Astrocyte of the spinal cord (primary cell): ENCODE measurements at places on chromosomes 6 and 20.

- DNase-seq = peak; percentile 54
These were observed 68.6 kb downstream of the ZDHHC14 start for GRCh38 chr6:157449610-157450009.

DNA sequence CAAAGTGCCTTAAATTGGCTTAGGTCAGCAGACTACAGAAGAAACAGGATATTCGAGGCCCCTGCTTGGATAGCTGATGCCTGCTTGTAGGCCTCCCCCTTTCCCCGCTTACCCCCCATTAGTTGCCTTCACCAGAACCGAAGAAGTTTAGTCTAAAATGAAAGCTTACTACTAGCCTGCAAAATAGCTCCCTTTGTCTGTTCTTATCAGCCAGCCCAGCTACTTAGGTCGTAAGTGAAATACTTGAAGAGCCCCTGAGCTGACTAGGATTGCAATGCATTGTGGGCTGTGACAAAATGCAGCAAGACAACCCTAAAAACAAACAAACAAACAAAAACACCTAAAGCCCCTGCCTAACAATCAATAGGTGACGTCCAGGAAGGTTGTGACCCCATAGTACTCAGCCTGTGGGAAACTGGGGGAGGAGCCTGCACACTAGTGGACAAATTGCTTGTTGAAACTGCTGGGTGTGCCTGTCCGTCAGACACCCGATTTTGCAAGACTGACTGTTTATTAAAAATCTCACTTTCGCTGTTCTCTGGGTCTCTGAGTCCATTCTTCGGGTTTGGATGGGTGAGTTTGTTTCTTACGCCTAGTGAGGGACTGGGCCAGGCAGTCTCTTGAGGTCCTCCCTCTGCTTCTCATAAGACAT is 105.0 kb upstream of the DUSP22 start:
- no peak for DNase-seq

DNA sequence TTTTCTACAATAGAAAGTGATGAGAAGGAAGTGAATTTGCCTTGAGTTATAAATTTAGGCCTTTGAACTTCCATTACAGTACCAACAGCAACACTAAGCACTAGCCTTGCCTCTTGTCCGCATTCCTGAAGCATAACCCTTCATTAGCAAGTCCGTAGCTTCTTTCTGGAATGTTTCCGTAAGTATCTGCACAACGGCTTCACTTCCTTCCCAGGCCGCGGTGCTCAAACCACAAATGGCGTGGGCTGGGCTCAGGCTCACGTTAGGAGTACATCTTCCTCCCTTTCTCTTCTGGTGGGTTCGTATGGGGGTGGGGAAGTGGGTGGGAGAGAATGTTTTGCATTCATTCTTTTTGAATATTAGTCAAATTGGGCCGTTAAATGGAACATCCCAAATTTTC is 193.8 kb upstream of the SNX9 start:
- peak; percentile 37 for DNase-seq

GRCh38 chr6:106757267-106757666 is 127.9 kb downstream of the QRSL1 start:
- DNase-seq = no peak

DNA sequence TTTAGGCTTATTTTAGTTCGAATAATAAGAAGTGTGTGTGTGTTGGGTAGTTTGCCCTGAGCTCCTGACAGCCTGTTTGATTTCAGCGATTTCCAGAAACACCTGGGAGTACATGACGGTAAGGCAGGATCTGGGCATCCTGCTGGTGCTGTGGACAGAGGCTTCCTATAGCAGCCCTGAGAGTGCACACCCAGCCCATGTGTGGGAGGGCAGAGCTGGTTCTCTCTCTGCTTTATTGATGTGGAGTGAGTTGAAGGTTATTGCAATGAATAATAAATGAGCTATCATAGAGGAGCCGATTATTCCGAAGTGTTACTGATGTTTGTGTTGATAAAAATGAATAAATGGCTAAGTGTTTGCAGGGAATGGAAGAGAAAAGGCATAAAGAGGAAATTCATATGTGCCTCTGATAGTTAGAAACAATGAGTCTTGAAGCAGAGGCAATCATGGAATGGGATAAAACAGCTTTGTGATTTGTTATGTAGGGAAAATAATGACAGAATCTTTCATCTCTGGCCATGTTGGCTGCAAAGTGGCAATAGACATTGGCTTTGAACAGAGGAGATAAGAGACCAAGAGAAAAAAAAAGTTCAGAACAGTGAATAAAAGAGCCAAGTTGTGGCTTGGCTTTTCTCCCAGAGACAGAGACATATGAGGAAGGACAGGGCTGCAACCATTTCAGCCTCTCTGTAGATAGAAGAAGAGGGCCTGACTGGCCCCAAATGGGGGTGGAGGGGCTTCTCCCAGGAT is 166.2 kb upstream of the CHD6 start:
- DNase-seq = no peak

DNA sequence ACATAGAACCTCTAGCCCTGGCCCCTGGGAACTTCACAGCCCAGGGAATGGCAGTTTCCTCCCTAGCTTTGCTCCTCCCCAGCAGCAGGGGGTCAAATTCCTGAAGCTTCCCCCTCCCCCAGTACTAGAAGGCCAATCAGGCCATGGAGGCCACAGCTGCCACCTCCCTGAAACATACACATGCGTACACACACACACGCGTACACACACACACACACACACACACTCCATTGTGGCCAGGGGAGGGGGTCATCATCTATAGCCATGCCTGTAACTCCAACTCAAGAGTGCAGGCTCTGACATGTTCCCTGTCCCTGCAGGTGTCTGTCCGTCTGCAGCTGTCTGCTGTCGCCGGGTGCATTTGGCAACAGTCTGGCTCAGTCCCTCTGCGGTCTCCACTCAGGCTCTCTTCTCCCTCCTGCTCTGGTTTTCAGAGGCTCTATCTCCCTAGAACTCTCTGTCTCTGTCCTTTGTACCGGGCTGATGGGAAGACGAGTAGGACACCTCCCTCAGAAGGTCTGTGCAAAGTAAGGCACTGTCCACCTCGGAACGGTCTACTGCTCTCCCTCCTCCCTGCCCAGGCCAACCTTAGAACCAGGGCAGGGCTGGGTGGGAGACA is 1.4 kb downstream of the LRFN2 start:
- DNase-seq = no peak

DNA sequence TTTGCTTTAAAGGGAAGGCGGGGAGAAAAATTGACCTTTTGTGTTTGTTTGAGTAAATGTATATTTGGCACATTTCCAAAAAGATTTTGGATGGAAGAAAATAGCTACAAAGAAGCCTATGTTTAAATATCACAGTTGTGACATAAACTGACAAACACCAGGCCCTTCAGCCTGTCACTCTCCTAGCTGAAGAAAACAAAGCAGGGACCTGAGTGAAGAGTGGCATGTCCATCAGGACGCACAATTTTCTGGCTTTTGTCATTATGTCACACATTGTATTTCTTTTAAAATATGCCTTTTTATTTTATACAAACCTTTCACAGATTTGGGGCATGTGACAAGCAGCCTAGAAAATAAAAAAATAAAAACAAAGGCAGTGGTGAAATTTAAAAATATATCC is 241.2 kb downstream of the OGFRL1 start:
- DNase-seq = no peak

DNA sequence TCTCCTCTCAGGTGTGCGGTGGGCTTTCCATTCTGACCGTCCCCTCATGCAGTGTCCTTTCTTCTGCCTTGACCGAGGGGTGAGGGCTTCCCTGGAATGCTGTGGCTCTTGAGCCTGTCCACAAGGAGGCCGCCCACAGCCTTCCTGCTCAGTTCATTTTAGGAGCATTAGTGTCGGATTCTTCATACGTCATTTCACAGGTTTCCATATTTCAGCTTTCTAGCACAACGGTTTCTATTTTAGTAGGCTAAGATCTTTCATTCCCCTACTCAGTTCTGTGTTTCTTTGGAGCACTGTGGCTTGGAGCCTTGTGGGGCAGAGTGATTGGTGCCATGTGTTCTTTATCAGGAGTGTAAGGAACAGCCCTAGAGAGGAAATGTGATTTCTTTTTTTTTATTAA is 5.5 kb downstream of the PPP1R3G start:
- no peak for DNase-seq

- peak; percentile 24 for DNase-seq
These were observed 1.3 kb downstream of the SOBP start for GRCh38 chr6:107491138-107491609.

GRCh38 chr6:36098920-36099647 is 31.2 kb upstream of the MAPK13 start:
- DNase-seq = no peak

DNA sequence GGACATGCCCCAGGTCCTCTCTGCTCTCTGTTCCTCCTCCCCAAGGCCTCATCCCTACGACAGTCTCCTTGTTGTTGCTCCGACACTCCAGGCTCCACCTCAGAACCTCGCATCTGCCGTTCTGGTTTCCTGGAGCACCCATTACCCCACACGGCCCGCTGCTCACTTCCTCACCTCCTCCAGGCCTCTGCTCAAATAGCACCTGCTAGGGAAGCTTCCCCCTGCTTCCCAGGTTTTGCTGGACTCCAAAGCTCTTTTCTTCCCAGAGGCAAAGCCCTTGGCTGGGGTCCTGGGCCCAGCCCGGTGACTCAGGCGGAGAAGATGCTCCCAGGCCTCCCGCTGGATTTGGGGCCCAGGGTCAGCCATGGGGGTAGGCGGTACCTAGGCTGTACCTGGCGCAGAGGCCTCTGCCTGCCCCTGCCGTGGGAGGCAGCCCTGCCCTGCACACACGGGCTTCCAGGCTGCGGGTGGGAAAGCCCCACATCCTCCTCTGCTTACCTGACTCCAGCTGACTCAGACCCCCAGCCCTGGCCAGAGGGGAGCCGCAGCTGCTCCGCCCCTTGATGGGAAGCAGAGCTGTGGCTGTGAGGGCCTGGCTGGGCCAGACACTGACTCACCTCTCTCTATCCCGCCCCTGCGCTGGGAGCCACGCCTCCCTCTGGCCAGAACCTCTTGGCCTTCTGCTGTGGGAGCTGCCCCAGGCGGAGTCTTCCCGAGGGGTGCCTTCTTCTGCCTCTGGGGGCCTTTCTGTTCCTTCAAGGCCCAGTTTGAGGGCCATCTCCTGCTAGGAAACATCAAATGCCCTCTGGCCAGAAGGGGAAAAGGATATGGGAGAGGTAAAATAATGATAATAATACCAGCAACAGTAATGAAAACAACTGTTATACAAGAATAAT is 130.5 kb downstream of the CEBPB start:
- DNase-seq = peak; percentile 97
